ENCODE measurements at places on chromosomes 2 and 18. TPM values are rescaled to one million over a fixed set of nuclear protein-coding genes. Genes with fewer than 3 reads are reported as not detected.

Gene MERTK
- 15.5 TPM for total RNA-seq

Gene PARD3B
- total RNA-seq = 44.9 TPM

Gene TUBA4A
- total RNA-seq = 25.3 TPM

Gene NCKAP5
- 51.1 TPM for total RNA-seq

Gene CHRNA1
- not detected for total RNA-seq

Gene ASIC4
- total RNA-seq = not detected

Gene TOGARAM2
- total RNA-seq = 16.8 TPM

DNA sequence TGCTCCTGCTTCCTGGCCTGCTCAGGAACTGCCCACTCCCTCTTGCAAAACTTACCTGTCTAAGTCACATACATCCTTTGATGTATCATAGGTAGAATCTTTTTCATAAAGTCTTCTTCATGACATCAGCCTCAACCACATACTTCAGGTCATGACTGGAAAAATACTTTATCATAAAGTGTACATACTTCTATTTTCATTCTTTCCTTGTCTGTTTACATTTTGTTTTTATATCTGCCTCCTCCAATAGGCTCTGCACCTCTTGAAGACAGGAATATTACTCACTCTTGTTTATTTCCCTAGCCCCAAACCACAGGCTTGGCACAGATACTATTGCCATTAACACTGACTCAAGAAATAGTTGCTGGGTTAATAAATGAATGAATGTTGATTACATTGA, 43.6 kb upstream of the ZNF804A start:
- no peak for DNase-seq

GRCh38 chr2:129274038-129274415, 705.4 kb upstream of the RAB6C start:
- no peak for DNase-seq

- no peak for DNase-seq
Observed at GRCh38 chr2:183493040-183493439, 368.8 kb downstream of the NUP35 start.
